ENCODE measurements at places on chromosomes 11 and 22. TPM values are rescaled to one million over a fixed set of nuclear protein-coding genes. Genes with fewer than 3 reads are reported as not detected.

GRCh38 chr22:36227396-36227795, 11.9 kb downstream of the APOL2 start:
- DNase-seq = no peak
- H3K4me1 ChIP-seq = peaks cover 16% of the 10 kb centered on the region
- H3K36me3 ChIP-seq = peaks cover 33% of the 10 kb centered on the region
- H3K27ac ChIP-seq = no peak overlapping the region
- no peaks in the 10 kb centered on the region for H3K27me3 ChIP-seq

- H3K4me3 ChIP-seq = no peak overlapping the region
- peaks cover 6% of the 10 kb centered on the region for H3K4me1 ChIP-seq
- H3K27me3 ChIP-seq = no peaks in the 10 kb centered on the region
- H3K27ac ChIP-seq = no peak overlapping the region
These were observed 72.0 kb downstream of the MICAL3 start for GRCh38 chr22:17952273-17952801.

DNA sequence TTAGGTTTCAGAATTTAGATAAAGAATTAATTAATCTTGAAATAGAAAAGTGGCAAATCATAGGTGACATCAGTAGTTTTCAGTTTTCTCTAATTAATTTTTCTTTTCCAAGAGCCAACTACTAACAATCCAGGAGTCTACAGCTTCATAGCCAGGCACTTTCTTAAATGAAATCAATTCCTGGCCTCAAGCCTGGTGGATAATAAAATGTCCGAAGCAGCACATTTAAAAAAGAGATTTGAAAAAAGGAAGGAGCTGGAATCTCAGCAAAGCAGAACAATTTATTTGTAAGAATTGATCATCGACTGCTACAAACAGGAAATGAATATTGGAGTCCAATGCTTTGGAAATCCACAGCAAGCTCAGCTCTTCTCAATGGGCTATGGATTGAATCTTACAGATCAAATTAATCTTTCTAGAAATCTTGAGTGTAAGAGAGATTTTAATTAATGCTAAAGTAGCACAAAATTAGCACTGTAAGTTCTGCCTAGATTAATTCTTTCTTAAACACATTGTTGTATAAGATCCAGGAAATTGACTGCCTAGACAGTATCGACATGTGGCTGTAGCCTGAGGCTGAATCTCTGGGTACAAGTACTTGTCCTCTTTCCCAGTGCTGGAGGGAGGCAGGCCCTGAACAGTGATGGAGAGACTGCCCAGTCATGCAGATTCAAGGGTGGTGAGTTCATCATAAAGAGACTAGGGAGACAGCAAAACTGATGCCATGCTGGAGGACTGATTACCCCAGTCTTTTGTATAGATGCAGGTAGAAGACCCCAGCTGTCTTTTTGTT, 167.8 kb upstream of the POU2AF2 start:
- H3K4me3 ChIP-seq = no peak overlapping the region
- H3K36me3 ChIP-seq = no peaks in the 10 kb centered on the region
- H3K4me1 ChIP-seq = no peaks in the 10 kb centered on the region
- no peak for DNase-seq
- H3K27ac ChIP-seq = no peak overlapping the region

- H3K4me3 ChIP-seq = no peak overlapping the region
- DNase-seq = no peak
- peak overlapping the region; percentile 93 for H3K27ac ChIP-seq
- H3K27me3 ChIP-seq = no peaks in the 10 kb centered on the region
- H3K4me1 ChIP-seq = peaks cover 79% of the 10 kb centered on the region
- H3K36me3 ChIP-seq = no peaks in the 10 kb centered on the region
These were observed 59.4 kb upstream of the CD44 start for GRCh38 chr11:35079611-35080010.

- no peaks in the 10 kb centered on the region for H3K36me3 ChIP-seq
- no peak overlapping the region for H3K27ac ChIP-seq
- no peaks in the 10 kb centered on the region for H3K27me3 ChIP-seq
- H3K4me3 ChIP-seq = no peak overlapping the region
- no peak for DNase-seq
- H3K4me1 ChIP-seq = no peaks in the 10 kb centered on the region
These were observed 3.2 kb upstream of the MUC6 start for GRCh38 chr11:1039481-1040427.

DNA sequence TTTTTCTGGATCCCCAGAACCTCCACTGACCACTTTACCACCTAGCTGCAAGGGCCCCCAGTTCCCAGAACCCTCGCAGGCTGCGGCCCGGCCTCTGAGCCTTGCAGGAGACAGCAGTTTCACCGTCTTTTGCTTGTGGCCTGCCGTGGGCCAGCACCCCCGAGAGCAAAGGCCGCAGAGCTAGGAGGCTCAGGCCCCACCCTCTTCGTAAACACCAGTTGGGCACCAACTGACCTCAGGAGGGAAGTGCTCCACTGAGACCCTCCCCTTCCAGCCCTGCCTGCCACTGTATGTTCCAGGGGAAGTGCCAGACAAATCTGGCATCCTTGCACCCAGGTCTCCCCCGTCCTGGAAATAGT, 23.4 kb upstream of the CREB3L1 start:
- no peak overlapping the region for H3K27ac ChIP-seq
- DNase-seq = peak; percentile 57
- no peaks in the 10 kb centered on the region for H3K27me3 ChIP-seq
- H3K36me3 ChIP-seq = no peaks in the 10 kb centered on the region

DNA sequence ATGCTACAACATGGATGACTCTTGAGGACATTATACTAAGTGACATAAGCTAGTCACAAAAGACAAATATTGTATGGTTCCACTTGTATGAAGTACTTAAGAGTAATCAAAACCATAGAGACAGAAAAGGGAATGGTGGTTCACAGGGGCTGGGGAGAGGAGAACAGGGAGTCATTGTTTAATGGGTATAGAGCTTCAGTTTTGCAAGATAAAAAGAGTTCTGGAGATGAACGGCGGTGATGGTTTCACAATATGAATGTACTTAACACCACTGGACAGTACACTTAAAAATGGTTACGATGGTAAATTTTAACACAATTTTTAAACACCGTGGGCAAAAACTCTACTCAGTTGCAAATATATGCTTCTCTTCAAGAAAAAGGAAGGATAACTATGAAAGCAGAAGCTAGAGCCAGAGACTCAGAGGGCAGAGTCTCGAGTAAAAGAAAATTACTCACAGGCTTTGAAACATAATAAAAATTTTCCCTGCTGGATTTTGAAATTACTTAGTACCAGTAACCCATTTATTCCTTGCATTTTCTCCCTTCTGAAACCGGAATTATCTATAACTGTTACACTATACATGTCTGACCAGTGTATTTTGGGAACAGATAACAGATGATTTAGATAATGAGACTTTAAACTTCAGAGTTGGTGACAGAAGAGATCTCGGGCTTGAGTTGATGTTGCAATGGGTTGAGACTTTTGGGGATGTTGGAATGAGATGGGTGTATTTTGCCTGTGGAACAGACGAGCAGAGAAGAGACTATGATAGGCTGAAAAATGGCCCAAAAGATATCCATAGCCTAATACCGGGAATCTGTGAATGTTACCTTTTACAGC, 15.0 kb downstream of the MRTFA start:
- H3K27me3 ChIP-seq = no peaks in the 10 kb centered on the region
- H3K27ac ChIP-seq = no peak overlapping the region
- no peaks in the 10 kb centered on the region for H3K36me3 ChIP-seq
- no peak overlapping the region for H3K4me3 ChIP-seq
- DNase-seq = no peak
- peaks cover 30% of the 10 kb centered on the region for H3K4me1 ChIP-seq

GRCh38 chr11:3950996-3951660, 95.7 kb downstream of the STIM1 start:
- H3K36me3 ChIP-seq = peaks cover 13% of the 10 kb centered on the region
- H3K4me1 ChIP-seq = peaks cover 83% of the 10 kb centered on the region
- H3K27ac ChIP-seq = peak overlapping the region; percentile 98
- no peak for DNase-seq
- H3K4me3 ChIP-seq = peak overlapping the region; percentile 52

GRCh38 chr11:133560472-133560855, 28.2 kb upstream of the OPCML start:
- no peak for DNase-seq
- H3K4me3 ChIP-seq = no peak overlapping the region
- no peak overlapping the region for H3K27ac ChIP-seq
- no peaks in the 10 kb centered on the region for H3K4me1 ChIP-seq
- H3K27me3 ChIP-seq = peaks cover 3% of the 10 kb centered on the region
- H3K36me3 ChIP-seq = no peaks in the 10 kb centered on the region

DNA sequence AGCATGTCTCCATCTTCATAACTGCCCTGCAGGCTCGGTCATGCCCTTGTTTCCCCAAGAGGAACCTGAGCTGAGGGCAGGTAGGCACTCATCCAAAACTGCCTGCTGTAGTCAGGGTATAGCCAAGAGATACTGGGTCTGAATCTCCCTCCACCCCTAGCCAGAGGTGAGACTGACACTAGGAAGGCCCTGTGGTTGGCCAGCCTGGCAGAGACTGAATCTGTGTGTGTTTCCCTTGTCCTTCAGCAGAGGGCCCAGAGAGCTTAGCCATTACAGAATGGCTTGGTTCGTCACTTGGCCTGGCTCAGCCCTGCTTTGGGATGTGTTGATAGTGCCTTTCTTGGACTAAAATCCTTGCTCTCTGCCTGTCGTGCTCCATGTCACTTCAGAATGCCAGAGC, 79.3 kb upstream of the SUSD2 start:
- DNase-seq = no peak
- H3K27me3 ChIP-seq = no peaks in the 10 kb centered on the region
- no peaks in the 10 kb centered on the region for H3K36me3 ChIP-seq
- peaks cover 7% of the 10 kb centered on the region for H3K4me1 ChIP-seq

DNA sequence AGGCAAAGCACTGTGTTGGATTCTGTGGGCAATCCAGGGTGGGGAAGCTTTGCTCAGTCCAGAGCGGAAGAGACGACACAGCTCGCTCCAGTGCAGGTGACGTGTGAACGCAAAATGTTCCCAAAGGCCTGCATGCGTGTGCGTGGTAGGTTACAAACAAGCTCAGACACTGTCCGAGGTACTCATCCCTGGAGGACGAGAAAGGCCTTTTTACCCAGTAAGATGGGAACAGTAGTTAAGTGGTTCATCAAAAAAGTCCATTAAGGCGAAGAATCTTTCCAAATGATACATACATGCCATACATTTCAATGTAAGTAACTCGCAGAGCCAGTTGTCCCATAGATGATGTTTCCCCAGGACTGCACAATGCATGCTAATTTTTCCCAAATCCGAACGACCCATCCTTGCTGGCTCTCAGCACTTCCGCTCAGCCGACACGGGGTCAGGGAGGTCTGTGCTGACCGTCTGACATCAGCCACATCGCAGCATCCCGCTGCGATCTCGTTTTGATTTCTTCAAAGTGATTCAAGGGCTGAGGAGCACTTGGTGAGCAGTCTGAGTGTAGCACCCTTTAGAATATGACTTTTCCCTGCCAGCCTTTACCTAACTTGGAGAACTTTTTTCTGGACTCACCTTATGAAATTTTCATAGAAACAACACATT, 19.0 kb downstream of the B3GAT1 start:
- no peak for DNase-seq
- no peaks in the 10 kb centered on the region for H3K27me3 ChIP-seq
- H3K27ac ChIP-seq = no peak overlapping the region
- no peak overlapping the region for H3K4me3 ChIP-seq

DNA sequence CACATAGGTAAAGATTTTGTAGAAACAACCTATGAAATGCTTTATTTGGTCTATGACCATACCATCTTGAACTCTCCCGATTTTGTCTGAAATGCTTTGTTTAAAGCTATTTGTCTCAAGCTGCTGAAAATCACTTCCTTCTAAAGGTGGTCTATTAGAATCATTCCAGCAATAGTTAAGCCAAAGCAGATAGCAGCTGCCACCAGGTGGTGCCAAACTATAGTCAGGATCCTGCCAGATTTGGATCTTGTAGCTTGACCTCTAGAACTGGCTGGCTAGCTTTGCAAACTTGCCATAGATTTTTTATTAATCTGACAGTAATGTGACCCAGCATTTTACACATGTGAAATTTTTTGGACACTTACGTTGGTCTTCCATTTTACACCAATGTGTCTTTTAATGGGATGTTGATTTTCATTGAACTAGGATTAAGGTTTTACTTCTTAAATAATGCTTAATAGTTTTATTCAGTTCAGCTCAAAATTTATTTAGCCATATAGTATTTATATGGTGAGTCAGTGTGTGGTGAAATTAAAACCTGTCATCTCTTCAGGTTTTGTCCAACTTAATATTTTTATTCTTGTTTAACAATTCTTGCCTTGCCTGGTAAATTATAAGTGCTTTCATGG, 19.7 kb downstream of the CTR9 start:
- H3K27me3 ChIP-seq = no peaks in the 10 kb centered on the region
- no peak overlapping the region for H3K4me3 ChIP-seq
- H3K4me1 ChIP-seq = no peaks in the 10 kb centered on the region
- H3K36me3 ChIP-seq = peaks cover 66% of the 10 kb centered on the region
- DNase-seq = no peak

GRCh38 chr22:48438800-48439559, 1388.7 kb downstream of the BRD1 start:
- H3K4me3 ChIP-seq = no peak overlapping the region
- no peaks in the 10 kb centered on the region for H3K36me3 ChIP-seq
- no peaks in the 10 kb centered on the region for H3K27me3 ChIP-seq
- H3K27ac ChIP-seq = no peak overlapping the region

DNA sequence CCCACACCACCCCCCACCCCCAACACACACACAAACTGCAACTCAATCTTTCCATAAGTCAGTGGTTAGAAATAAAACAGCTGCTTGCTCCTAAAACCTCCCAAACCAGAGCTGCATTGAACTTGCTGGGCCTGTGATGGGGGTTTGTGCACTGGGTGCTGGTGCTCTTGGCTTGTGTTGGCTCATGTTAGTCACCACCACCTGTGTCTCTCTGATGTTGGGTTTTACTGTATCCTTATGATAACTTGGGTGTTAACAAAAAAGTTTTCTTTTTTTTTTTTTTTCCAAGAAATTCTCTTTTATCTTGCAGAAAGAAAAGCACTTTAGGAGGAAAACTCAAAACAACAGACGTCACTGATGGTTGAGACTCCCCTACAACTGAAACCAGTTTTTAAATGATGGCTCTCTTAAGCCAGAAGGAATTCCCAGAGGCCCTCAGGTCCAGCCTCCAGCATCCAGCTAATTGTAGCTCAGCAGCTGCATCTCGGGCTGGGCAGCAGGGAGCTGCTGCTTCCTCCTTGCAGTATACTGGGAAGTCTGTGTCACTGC, 79.9 kb upstream of the DRD2 start:
- peaks cover 27% of the 10 kb centered on the region for H3K27me3 ChIP-seq
- H3K27ac ChIP-seq = no peak overlapping the region
- no peaks in the 10 kb centered on the region for H3K36me3 ChIP-seq
- no peak for DNase-seq

Gene SLN
- not detected for total RNA-seq

Gene OR5B21
- total RNA-seq = 3.5 TPM

Gene DBX1
- not detected for total RNA-seq

Gene LMNTD2
- 2.1 TPM for total RNA-seq

Gene MDK
- 1.4 TPM for total RNA-seq

Gene SMIM38
- 0.89 TPM for total RNA-seq

Gene MMP12
- total RNA-seq = not detected

Gene UBQLN3
- total RNA-seq = not detected
